ENCODE measurements at places on chromosomes 1 and 21. TPM values are rescaled to one million over a fixed set of nuclear protein-coding genes. Genes with fewer than 3 reads are reported as not detected.

DNA sequence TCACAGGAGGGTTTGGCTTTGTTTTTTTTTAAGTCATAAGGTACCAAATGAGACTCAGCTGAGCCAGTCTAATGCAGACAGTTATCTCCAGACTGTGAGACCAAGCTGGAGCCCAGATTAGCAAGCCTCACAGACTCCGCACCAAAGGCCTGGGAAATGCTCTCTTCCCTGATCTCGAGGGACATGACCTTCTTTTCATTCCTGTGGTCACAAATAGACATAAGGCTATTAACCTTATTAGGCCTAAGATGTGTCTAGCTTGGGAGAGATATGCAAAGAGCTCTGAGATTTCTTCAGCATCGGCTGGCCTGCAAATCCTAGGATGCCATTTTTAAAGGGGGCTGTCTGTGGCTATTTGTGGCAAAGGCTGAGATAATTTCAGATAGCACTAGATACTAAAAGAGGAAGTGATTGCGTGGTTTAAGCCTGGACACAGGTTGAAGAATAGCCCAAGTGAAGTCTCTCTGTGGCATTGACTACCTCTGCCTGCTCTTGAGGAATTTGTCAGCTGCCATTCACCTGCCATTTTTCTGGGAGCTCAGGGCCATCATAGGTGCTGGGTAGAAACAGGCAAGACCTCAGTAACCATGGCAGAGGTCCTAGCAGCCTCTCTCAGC, 301.3 kb downstream of the SIPA1L2 start:
- no peak overlapping the region for H3K4me3 ChIP-seq
- peaks cover 5% of the 10 kb centered on the region for H3K4me1 ChIP-seq
- H3K27me3 ChIP-seq, result no peaks in the 10 kb centered on the region

- H3K27me3 ChIP-seq, result no peaks in the 10 kb centered on the region
- no peak for DNase-seq
- no peaks in the 10 kb centered on the region for H3K4me1 ChIP-seq
- H3K4me3 ChIP-seq, result no peak overlapping the region
- H3K36me3 ChIP-seq, result no peaks in the 10 kb centered on the region
These were observed 181.9 kb upstream of the B3GALT2 start for GRCh38 chr1:193368302-193368701.

GRCh38 chr1:31299365-31299764, 2.5 kb downstream of the ZCCHC17 start:
- H3K27me3 ChIP-seq, result no peaks in the 10 kb centered on the region
- H3K4me1 ChIP-seq, result peaks cover 9% of the 10 kb centered on the region
- H3K36me3 ChIP-seq, result peaks cover 8% of the 10 kb centered on the region
- no peak overlapping the region for H3K4me3 ChIP-seq
- no peak for DNase-seq
- no peak overlapping the region for H3K27ac ChIP-seq

- H3K27ac ChIP-seq, result no peak overlapping the region
- H3K4me3 ChIP-seq, result no peak overlapping the region
- peaks cover 9% of the 10 kb centered on the region for H3K4me1 ChIP-seq
- no peaks in the 10 kb centered on the region for H3K36me3 ChIP-seq
- no peaks in the 10 kb centered on the region for H3K27me3 ChIP-seq
These were observed 481.0 kb downstream of the OMA1 start for GRCh38 chr1:58065520-58065919.

GRCh38 chr1:15428815-15429435, 9.3 kb upstream of the CTRC start:
- no peak for DNase-seq
- no peak overlapping the region for H3K4me3 ChIP-seq
- peaks cover 33% of the 10 kb centered on the region for H3K4me1 ChIP-seq
- peaks cover 64% of the 10 kb centered on the region for H3K36me3 ChIP-seq
- no peak overlapping the region for H3K27ac ChIP-seq

DNA sequence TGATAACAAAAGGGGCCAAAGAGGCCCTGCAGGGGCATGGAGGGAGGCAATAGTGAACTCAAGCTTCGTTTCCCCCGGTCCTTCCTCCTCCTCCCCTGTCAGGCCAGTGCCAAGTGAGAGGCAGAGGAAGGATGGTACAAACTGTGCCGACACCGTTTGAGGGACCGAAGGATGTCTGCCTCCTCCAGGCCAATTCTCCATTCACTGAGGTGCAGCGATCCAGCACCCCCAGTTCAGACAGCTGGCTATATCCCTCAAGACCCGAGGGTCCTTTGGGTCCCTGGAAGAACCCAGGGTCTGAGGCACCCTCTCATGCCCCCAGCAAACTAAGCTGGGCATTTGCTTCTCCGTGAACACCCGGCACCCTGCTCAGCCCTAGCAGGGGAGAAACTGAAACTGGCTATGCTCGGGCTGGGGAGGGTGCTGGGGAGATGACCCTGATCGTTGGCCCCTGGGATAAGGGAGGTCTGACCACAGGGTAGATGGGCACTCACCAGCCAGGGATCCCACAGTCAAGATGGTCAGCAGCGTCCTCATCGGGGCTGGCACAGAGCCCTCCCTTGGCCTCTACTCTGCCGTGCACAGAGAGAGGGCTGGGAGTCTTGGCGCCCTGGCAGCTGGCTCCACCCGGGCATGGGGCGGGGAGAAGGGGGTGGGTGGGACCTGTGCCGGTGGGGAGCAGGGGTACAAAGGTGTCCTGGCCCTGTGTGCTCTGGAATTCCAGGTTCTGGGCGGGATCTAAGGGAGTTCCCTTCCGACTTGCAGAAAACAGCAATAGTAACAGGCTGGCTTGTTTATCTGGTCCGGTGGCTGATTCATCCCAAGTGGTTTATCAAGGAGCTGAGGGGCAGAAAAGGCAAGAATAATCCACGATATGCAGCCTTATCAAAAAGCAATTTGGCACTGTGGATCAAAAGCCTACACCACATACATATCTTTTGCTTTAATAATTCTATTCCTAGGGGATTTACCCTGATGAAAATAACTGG, at the start of gene IL22RA1:
Gene IL22RA1 (minus strand): TSS at position 595 of the 989 bp plus-strand sequence. CDS start 58 bp downstream, at position 537.
- no peaks in the 10 kb centered on the region for H3K27me3 ChIP-seq
- no peaks in the 10 kb centered on the region for H3K36me3 ChIP-seq
- DNase-seq, result no peak
- H3K4me3 ChIP-seq, result no peak within 1 kb of the TSS
- no peak within 1 kb of the TSS for H3K27ac ChIP-seq

DIRAS3 gene
- polyA plus RNA-seq, result 14.6 TPM
